ENCODE measurements at places on chromosomes 4 and X.
A peak's percentile ranks its signal among the peaks of the same experiment; 100 is the strongest.

DNA sequence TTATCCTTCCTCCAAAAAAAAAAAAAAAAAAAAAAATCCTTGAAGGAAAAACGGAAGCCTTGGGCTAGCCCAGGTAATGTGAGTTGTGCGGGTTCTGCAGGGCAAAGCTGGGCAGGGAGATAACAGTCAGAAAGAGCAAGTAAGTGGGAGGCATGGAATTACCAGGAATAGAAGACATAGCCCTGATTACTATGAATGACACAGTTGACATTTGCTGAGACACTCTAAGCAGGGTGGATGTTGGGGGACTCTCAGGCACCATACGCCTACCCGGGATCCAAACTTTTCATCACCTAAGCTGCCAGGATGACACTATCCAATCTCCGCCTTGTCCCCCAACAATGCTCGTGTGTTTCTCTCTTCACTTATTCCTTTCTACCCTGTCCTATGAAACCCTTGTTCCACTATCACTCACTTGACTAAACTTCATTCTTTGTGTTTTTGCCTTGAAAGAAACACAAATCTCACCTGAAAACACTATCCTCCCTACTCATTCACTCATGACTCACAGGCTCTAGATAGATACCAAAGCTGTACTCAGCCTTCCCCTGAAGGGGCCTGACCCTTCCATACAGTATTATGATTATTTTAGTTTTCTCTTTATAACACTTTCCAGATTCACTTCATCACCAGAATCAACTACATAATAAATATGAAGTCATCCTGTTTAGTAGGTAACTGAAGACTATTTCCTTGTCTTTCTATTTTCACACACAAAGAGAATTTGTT lies 158.4 kb downstream of the INPP4B start:
- DNase-seq, result no peak

DNA sequence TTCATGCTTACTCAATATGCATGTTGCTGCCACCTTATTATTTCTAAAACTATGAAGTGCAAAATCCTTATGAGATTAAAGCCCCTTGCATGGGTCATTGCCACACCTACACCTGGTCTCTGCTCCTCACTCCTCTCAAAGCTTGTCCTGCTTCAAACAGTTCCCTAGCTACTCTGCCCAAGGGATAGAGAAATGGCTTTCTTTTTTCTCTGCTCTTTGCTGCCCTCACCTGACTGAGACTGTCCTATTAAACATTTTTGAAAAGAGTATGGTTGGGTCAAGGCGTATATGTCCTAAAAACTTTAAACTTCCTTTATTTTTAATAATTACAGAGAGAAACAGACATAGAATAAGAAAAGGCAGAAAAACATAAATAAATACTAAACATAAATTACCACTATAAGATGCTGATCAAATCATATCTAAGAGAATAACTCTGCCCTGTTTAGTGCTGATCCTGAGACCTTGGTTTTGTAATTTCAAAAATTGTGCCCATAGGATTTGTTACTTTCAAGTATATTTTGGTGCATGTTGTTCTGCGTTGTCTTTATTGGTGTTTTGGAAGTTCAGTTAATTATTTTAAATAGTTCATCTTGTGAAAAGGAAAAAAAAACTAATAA lies 704.9 kb upstream of the PABPC4L start:
- DNase-seq, result no peak

GRCh38 chr4:16213121-16213520 lies 13.2 kb downstream of the TAPT1 start:
- no peak for DNase-seq

- no peak for DNase-seq
These were observed 76.9 kb upstream of the EXOC1L start for GRCh38 chr4:55742655-55743202.

- no peak for DNase-seq
These were observed 128.6 kb downstream of the SLC39A8 start for GRCh38 chr4:102216666-102217065.

DNA sequence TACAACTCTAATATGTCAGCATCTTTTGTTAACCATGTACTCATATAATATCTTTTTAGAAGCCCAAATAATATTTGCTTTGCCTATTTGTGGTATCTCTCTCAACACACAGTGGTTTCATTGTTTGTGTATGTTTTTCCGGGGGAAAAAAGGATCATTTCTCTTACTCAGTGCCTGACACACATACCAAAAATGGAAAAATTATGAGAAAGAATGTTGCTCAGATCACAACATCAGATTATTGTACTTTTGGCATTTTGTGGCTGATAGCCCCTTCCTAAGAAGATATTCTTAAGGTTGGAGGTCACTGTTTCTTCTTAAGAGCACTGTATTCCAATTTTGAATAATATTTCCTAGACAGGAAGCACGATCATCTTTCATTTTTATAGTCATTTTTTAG lies 93.6 kb downstream of the PDLIM5 start:
- no peak for DNase-seq

DNA sequence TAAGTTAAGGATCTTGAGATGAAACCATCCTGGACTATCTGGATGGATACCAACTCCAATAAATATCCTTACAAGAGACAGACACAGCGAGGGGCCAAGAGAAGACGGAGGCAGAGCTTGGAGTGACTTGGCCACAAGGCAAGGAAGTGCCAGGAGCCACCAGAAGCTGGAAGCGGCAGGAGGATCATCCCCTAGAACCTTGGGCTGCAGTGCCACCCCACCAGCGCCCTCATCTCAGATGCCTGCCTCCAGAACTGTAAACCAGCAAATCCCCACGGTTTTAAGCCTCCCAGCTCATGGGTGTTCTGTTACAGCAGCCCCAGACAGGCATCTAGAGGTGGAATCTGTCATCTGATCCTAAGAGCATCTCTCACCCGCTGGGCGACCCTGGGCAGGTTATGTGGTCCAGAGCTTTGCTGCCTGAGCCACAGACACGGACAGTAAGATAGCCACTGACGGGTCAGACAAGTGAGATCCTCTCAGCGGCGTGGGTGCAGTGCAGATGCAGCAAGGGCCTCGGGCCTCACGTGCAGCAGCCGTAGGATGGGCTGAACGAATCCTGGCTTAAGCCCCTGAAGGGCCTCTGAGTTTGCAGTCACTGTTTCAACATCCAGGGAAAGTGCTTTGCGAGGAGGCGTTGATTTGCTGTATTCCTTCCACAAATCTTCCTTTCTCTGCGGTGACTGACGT lies 25.1 kb upstream of the MXD4 start:
- no peak for DNase-seq

GRCh38 chrX:16487620-16488385 lies 162.2 kb upstream of the S100G start:
- no peak for DNase-seq

GRCh38 chr4:122796801-122797404 lies 29.7 kb upstream of the FGF2 start:
- DNase-seq, result no peak

- no peak for DNase-seq
These were observed at the start of gene ADH1C for GRCh38 chr4:99352602-99353537. TSS of gene ADH1C (minus strand) at chr4:99352746. CDS start at chr4:99352675, 71 bp downstream.

GRCh38 chrX:14964500-14964899 lies 91.3 kb downstream of the MOSPD2 start:
- DNase-seq, result no peak

DNA sequence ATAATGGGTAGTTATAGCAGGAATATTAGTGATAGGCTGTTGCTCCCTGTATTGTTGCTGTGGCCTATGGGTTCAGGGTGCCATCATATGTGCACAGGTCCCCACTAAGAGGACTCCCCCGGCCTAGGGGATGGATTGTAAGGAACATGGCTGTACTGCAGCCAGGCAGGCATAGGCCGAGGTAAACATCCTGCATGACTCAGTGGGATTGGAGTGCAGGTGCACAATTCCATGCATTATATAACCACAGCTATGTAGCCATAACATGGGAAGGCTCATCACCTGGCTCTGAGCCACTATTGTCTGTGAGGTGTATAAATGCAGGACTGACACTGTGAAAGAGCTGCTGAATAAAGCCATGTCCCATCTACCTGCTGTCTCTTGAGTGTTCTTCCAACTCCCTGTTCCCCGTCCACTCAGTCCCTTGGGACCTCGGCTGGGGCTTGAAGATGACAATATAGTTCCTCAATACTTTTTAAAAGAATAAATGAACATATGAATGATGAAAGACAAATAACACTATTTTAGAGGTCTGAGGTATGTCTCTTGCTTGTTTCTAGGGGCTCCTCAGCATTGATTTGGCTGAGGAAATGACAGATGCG lies 425.2 kb downstream of the IDS start:
- no peak for DNase-seq

GRCh38 chrX:84182516-84182915 lies 5.5 kb downstream of the RPS6KA6 start:
- no peak for DNase-seq

GRCh38 chr4:147518846-147519767 lies 38.2 kb downstream of the EDNRA start:
- peak; percentile 6 for DNase-seq

- no peak for DNase-seq
These were observed 101.2 kb upstream of the BOD1L1 start for GRCh38 chr4:13728761-13729160.

DNA sequence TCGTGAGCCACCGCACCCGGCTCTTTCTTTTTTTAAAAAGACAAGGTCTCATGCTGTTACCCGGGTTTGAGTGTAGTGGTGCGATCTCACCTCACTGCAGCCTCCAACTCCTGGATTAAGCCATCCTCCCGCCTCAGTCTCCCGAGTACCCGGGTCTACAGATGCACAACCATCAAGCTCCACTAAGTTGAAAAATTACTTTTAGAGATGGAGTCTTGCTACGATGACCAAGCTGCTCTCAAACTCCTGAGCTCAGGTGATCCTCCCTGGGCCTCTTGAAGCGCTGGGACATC lies 2.0 kb downstream of the SLC25A6 start:
- no peak for DNase-seq

DNA sequence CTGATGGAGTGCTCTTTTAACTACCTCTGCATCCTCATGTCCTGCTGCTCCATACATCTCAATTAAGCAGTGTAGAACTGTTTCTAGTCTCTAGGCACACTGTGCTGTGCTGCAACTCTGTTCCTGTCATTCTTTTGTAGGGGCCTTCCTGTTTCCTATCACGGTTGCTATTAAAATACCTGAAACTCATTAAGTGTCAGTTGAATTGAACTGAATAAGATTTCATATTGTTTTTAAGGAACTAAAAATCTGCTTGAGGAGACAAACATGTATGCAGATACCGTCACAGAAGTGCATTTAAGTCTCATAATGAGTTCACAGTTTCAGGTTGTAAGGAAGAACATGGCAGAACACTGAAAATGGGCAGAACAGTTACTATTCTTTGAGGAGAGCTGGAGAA lies 170.1 kb downstream of the LARP7 start:
- no peak for DNase-seq

DNA sequence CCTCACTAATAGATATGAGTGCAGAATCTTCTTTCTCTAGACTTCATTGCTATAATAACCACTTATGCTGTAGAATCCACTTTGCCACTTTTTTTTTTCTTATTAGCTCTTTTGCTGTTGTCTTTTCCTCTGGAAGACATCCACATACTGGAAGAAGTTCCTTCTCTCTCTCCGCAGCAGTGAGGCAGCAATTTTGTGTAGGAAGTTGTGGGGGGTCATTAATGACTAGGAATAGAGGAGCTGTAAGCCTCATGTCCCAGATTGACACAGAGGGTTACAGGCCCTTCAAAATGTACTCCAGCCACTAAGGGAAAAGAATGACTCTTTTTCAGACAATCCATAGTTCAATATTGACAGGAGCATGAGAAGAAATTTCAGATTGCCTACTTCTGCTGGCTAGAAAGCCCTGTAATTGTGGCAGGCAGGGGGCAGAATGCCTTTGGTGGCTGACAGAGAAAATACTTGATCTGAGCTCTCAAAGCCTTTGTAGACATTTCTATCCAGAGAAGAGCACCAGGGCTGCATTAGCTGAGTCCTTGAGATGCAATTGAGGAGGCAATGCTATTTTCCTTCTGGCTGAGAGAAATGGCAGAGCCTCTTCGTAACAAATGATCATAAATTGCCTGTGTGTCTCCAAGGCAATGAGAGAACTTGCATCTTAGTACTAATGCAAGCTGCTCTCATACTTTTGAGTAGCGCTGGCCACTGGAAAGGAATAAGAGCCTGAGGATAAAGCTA lies 856.2 kb downstream of the STIM2 start:
- no peak for DNase-seq

- no peak for DNase-seq
These were observed 286.9 kb upstream of the FGF16 start for GRCh38 chrX:77160301-77160700.

DNA sequence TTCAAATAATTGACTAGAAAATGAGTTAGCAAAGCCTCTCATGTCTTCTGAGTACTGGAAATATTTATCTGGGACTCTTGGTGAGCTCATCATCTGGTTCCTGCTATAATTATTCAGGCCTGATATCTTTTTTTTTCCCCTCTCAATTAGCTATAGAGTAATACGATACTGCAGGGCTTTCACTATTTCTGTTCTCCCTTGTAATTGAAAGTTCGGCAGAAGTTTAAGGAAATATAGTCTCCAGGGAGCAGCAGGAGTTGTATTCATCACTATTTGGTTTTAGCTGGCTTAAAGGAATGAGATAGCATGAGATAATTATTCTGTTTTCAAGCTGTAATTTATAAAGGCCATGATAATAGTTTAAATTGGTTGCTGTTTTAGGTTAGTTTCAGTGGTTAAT lies 378.6 kb upstream of the EPHA5 start:
- DNase-seq, result no peak

- no peak for DNase-seq
These were observed 10.6 kb downstream of the TLR6 start for GRCh38 chr4:38846015-38846414.

All from hypothalamus (tissue), 51 donors.